Naive B cell (primary cell): ENCODE measurements at places on chromosomes 16 and 17. TPM values are rescaled to one million over a fixed set of nuclear protein-coding genes. Genes with fewer than 3 reads are reported as not detected.

NPTX1 gene
- not detected for polyA plus RNA-seq

DNA sequence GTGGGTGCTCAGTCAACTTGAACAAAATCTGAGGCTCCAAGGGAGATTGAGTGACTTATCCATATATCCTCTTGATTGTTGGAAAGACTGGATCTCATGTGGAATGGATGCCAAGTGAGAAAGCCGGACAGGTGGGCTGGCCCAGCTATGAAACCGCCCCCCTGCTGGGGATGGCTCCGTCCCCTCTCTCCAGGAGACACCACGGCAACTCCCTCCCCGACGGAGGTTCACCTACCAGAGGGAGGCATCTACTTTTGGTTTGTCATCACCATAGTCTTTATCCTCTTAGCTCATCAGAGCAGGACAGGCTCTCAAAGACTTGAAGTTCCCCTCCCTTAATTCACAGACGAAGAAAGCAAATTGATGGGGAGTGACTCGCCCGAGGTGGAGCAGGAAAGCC lies 1.8 kb upstream of the ALG1 start:
- DNase-seq: no peak

DNA sequence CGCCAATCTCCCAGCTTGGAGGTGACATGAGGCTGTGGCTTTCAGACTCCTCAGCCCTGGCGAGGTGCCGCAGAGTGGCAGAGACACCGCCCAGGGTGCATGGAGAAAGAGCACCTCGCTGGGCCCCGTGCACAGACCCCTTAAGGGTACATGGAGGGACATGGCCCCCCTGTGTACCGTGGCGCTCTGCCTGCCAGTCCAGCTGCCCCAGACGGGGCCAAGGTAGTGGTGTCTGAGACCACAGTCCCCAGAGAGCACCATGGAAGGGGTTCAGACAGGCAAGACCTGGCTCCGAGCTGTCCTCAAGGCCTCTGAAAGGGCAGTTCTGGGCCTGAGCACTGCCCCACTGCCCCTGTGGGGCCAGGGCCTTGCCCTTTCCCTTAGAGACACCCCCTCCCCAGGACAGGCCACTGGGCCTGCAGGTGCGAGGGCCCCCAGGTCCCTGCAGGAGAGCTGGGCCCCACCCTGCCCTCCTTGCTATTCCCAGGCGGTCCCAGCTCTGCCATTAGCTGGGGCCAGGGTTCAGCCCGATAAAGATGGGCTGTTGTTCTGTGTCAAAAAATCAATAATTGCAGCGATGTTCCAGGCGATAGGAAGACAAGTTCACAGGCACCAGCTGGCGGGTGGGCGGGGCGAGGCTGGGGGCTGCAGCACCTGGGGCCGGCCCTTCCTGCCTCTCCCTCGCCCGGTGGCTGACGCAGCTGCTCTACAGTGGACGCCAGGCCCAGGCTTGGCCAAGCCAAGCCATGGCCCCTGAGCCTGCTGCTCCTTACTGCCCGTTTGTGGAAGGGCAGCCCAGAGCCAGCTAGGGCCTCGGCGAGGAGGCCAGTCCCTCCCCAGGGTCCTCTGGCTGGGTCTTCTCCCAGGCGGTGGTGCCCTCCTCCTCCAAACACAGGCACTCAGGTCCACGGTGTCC lies 51.7 kb downstream of the ZFPM1 start:
- no peak for DNase-seq

DNA sequence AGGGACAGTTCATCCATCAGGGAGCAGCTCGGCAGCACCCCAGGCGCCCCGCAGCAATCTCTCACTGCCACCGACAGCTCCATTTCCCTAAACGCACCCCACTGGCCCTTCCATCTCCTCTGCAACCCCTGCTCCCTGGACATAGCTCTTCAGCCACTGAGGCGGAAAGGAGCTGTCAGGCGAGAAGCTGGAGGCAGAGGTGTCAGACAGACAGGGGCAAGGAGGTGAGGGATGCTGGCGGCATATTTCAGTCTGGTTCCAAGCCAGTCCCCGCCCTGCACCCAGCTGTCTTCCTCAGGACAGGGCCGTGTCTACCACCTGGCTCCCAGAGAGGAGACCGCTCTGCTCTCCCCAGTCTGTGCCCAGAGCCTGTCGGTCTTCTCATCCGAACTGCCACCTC lies 9.7 kb downstream of the ACLY start:
- no peak for DNase-seq
